Liver (tissue), 10 donors: ENCODE measurements at places on chromosomes 7 and 10. TPM values are rescaled to one million over a fixed set of nuclear protein-coding genes. Genes with fewer than 3 reads are reported as not detected.

CAMK2G gene
- polyA plus RNA-seq, result 6.8 TPM

FAM131B gene
- polyA plus RNA-seq, result 0.06 TPM

CDC14C gene
- 0.02 TPM for polyA plus RNA-seq

TEX47 gene
- polyA plus RNA-seq, result not detected

ADAM22 gene
- 0.04 TPM for polyA plus RNA-seq

GALNT11 gene
- polyA plus RNA-seq, result 13.1 TPM

HMX2 gene
- polyA plus RNA-seq, result not detected

DNA sequence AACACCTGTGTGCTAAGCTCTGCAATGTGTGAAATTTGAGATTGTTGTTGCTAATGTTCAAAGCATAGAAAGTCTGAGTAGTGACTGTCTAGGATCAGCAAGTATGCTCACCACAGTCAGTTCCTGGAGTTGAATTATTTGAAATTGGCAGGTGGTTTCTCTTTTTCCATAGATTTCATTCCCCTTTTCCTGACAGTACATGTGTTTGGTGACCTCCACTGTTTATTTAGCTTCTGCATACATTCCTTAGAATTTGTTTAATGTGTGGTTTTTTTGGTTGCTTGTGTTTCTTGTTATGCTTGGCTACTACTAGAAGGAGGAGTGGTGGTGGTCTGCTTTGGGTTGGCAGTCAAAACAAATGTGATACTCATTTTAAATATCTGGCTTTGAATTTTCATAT lies 52.3 kb downstream of the FOXP2 start:
- DNase-seq, result no peak

- DNase-seq, result no peak
Measured at GRCh38 chr10:108523016-108523800, 1358.7 kb upstream of the SORCS1 start.

DNA sequence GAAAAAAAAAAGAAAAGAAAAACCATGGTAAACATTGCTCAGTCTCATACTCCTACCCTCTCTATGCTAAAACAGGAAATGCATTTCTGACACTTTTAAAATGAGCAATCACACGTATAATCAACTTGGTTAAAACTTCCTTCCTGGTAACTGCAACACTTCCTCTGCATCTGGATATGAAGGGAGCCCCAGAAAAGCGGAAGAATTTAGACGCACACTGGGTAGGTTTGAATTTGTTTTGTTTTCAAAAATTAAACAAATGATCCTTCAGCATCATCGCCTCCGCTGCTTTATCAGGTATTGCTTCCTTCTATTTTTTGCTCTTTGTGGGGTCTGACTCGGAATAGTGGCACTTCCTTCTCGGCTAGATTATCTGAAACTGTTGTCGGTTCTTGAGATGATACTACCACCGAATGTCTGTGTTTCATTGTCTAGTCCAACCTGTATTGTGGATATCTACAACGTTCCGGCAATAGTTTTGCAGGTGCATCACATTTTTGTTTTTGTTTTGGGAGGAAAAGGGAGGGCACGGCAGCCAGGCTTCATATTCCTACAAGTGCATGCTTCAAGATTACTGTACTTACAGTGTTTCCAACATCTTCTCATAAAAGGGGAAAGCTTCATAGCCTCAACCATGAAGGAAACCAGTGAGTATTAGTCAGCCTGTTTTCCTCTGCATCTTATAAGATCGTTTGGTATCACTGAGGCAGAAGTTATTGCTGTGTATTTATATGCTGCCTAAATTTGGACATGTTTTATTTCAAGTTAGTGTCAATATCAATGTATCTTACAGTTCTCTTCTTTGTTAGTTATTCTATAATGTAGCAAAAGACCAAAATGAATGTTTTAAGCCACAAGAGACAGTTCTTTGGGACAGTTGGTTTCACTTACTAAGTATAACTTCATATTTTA lies at the start of gene PIK3CG:
Gene PIK3CG (plus strand): TSS at position 153 of the 912 bp plus-strand sequence. CDS start 2,280 bp downstream, outside the sequence.
- no peak for DNase-seq

GRCh38 chr10:6877336-6877721 lies 297.3 kb upstream of the PRKCQ start:
- DNase-seq, result no peak

- DNase-seq, result no peak
Measured at GRCh38 chr10:78944723-78945312, 123.9 kb upstream of the ZMIZ1 start.

GRCh38 chr7:133112976-133113375 lies 31.1 kb upstream of the CHCHD3 start:
- DNase-seq, result no peak

DNA sequence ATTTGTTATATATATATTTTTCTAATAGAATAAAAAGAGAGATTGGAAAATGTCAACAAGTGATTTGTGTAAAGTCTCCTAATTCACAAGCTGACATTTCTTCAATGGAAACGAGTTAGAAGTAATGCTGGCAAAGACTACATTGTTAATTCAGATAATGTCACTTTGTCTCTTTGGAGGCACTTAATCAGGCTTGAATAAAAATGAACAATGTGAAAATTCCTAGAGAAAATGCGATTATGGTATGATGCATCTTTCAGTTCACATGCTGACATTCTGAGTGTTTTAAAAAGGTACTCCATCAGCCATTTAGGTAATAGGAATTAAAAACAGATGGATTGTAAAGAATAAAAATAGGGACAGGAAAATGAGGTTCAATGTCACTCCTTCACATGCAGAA lies 100.1 kb downstream of the SLC13A1 start:
- no peak for DNase-seq

DNA sequence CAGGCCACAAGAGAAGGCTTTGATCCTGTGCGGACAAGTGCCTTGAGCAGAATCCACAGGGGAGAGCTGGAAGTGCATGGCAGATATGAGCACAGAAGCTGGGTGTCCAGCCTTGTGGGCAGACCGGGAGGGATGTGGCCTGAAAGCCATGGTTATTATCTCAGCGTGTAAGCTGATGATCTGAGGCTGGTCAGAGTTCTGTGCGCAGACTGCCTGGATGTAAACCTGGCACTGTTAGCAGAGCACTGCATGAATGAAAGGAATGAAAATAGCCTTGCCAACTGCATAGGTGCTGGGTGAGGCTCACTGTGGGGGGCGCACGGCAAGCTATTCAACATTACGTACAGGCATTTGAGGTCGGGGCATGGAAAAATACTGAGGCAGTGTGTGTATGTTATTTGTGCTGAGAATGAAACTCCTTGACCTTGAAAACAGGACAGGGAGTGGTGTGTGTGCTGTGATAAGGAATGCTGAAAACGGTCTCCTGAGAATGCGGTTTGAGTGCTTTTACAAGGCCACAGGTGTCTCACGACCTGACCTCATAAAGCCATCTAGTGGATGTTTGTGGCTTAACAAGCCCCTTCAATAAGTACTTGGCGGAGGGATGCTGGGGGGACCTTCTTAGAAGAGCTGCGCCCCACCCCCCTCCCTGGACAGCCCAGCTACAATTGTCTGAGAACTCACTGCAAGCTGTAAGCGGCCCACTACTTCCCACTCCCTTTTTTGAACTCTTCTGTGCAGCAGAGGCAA lies 18.7 kb downstream of the AKR1C1 start:
- DNase-seq, result no peak

DNA sequence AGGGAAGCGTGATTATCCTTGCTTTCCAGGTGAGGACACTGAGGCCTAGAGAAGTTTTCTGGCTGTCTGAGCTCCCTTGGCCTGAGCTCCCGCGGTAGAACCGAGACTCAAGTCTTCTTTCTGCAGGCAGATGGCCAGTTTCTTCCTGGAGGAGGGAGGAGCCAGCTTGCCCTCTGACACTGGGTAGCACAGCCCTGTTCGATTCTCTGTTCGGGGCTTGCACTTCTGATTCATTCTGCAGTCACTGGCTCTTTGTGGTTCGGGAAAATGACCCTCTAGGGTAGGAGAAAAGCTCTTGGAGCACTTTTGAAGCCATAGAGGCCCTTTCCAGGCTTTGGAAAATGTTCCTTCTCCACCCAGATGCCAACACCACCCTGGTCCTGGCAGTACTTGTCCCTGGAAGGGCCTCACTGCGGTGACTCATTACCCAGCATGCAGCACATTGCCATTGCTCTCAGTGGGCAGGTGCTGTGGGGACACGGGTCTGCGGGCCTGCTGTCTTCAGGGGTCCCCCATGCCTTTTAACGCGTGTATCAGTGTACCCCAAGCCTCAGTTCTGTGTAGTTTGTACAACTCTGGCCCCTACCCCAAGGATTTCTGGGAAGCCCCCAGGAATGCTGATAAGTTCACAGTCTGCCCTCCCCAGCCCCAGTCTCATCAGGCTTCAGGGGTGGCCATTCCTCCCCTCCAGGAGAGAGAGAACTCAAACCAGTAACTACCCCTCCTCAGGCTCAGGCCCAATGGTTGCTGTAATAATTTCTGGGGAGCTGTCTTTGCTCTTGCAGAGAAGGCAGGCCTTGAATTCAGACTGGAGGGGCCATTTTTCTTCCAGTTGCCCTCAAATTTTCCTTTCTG lies 11.9 kb downstream of the CHST3 start:
- DNase-seq, result no peak

DNA sequence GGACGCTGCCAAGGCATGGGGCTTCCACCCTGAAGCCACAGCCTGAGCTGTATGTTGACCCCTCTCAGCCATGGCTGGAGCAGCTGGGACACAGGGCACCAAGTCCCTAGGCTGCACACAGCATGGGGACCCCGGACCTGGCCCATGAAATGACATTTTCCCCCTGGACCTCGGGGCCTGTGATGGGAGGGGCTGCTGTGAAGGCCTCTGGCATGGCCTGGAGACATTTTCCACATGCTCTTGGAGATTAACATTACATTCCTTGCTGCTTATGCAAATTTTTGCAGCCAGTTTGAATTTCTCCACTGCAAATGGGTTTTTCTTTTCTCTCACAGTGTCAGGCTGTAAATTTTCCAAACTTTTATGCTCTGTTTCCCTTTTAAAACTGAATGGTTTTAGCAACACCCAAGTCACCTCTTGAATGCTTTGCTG lies 463.6 kb downstream of the ZWINT start:
- DNase-seq, result no peak

DNA sequence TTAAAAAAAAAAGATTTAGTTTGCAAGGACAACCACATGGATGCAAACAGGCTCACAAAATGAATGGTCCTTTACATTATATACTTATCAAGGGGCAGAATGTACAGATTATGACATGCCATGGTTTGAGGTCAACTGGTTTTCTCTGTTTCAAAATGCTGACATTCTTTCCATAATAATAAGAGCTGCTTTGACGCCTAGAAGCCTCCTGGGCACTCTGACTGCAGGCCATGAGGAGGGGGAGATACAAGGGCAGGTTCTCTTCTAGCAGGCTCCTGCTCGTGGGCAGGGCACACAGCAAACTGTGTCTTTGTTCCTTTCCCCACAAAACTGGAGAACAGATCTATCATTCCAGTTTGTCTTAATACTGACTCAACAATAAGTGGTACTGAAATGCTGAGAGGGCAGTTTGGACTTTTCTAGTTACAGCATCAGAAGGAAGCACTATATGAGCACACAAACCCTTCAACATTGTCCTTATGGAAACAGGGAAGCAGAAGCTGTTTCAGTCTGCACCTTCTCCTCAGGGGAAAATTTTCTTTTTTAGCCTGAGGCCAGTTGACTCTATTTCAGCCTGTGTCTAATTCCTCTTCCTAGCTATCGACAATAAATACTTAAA lies 314.9 kb upstream of the AOAH start:
- DNase-seq, result no peak

DNA sequence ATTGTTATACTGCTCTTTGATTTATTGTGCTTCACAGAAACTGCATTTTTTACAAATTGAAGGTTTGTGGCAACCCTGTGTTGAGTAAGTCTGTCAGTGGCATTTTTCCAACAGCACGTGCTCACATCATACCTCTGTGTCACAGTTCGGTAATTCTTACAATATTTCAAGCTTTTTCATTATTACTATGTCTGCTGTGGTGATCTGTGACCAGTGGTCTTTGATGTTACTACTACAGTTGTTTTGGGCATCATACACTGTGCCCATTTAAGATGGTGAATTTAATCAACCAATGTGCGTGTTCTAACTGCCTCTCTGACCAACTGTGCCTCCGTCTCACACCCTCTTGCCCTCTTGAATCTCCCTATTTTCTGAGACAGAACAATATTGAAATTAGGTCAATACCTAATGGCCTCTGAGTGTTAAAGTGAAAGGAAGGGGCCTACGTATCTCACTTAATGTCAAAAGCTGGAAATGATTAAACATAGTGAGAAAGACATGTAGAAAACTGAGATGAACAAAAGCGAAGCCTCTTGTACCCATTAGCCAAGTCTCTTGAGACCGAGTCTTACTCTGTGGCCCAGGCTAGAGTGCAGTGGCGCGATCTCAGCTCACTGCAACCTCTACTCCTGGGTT lies 20.2 kb upstream of the ASL start:
- DNase-seq, result no peak

- no peak for DNase-seq
Measured at GRCh38 chr10:44105696-44106095, 279.2 kb downstream of the CXCL12 start.
